Activated naive CD4-positive, alpha-beta T cell treated with anti-CD3 and anti-CD28 coated beads, Interleukin-2, amount 10 ng/mL, durations not matched to agents 7 days and 5 days (primary cell): ENCODE measurements at places on chromosomes 2 and 18.

DNA sequence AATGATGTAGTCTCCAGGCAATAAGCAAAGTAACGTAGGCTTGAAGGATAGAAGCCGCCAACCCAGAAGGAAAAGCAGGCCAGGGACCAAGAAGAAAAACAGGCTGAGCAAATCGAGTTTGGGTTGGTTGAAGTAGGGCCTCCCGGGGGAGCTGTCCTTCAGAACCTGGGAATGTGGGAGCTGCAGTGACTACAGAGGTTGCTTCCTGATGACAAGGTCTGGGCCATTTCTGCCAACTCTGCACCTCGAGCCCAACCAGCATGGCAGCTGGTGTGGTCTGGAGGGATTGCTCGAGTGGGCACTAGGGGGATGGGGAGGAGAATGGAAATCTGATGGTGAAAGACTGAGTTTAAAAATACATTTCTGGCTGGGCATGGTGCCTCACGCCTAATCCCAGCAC is 14.1 kb downstream of the ACMSD start:
- no peak for DNase-seq

- no peak for DNase-seq
Measured at GRCh38 chr2:223450246-223450645, 151.9 kb downstream of the SCG2 start.

DNA sequence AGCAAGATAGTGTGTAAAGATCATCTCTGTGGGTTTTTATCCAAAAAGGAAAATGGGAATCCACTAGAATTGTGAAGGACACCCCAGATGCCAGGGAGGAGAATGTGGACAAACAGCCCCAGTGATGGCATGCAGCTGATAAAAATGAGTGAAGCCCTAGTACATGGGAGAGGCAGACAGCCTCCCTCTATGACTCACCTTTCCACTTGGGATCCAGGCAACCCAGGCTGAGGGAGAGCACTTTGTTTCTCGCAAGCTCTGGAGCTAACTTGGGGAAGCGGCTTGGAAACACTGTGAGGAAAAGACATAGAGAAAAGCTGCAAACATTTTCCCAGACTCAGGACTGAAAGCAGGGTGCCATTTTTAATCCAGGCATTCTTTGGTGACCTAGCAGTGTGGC is 5.3 kb upstream of the FLACC1 start:
- no peak for DNase-seq

- no peak for DNase-seq
Measured at GRCh38 chr2:39595116-39595515, 70.6 kb upstream of the TMEM178A start.
